ENCODE measurements at places on chromosomes 6 and 20.

- DNase-seq: no peak
These were observed 119.4 kb upstream of the PRND start for GRCh38 chr20:4602297-4602631.

GRCh38 chr6:117531346-117531745 lies 48.9 kb downstream of the DCBLD1 start:
- DNase-seq: no peak

GRCh38 chr20:40016392-40016791 lies 672.6 kb downstream of the MAFB start:
- no peak for DNase-seq

DNA sequence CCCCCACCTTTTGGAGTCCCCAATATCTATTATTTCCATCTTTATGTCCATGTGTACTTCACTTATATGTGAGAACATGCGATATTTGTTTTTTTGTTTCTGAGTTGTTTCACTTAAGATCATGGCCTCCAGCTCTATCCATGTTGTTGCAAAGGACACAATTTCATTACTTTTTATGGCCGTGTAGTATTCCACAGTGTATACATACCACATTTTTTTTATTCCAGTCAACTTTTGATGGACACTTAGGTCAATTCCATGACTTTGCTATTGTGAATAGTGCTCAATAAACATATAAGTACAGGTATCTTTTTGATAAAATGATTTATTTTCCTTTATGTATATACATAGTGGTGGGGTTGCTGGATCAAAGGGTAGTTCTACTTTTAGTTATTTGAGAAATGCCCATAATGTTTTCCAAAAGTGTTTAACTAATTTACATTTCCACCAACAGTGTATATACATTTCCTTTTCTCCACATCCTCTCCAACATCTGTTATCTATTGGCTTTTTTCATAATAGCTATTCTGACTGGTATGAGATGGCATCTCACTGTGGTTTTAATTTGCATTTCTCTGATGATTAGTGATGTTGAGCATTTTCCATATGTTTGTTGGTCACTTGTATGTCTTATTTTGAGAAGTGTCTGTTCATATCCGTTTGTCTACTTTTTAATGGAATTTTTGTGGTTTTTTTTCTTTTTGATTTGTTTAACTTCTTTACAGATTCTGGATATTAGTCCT lies 34.0 kb upstream of the COL10A1 start:
- DNase-seq: no peak

DNA sequence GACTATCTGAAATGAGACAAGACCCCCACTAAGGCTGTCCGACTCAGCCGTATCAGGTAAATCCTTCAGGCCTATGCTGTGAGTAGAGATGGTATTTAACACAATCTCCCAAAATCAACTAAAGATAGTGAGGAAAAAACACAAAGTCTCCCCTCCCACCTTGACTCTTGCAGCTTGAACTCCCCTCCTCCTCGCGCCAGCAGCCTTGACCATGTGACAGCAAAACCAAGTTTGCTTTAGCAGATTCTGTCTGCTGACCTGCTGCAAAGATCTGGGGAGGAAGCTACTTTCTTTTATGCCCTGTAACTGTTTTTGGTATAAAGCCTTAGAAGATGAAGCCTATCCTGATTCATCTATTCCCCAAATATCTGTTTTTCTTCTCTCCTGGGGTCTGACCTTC lies 509.5 kb downstream of the CDH26 start:
- no peak for DNase-seq

DNA sequence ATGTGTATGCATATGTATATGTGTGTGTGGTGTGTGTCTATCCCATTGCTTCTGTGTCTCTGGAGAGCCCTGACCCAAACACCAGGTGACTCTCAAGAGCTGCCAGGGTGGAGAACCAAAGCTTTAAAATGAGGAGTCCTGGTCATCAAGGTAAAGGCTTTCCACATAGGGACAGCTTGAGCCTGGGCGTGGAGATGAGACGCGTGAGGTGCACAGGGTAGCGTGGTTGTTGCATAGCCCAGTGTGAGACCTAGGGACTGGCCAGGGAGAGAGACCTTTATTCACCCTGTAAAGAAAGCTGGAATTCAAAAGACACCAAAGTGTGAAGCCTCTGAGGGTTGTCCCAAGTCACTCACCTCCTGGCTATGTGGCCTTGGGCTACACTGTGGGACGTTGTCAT lies 149.1 kb downstream of the SYCP2 start:
- DNase-seq: no peak

DNA sequence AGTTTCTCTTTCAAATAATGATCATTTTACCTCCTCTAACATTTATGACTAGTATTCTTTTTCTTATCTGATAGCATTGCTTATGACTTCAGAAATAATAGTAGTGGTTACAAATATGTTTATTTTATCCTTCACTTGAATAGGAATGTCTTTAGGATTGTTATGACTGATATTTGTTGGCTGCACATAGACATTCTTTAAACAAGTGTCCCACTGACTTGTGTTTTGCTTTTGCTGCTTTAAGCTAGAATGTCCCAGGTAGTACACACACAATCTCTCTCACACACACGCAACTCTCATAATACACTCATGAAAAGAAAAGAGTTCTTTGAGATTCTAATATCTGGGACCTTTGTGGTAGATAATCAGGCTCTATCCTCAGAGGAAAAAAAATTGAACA lies 21.6 kb downstream of the KIAA1586 start:
- DNase-seq: no peak

DNA sequence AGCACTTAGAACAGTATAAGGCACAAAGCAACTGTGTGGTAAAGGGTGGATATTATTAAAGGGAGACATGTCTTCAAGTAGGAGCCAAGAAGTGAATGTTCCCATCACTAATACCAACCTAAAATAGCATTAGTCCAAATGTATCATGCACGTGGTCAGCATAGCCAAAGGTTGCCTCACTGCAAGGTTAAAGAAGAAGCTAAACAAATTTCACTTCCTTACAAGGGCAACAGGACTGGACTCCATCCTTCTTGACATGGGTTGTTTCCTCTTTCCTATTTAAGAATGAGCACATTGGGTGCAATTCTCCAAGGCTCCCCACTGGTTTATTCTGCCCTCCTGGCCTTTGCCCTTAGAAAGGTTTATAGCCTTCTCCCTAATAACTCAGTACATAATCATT lies 186.7 kb downstream of the PHACTR1 start:
- DNase-seq: no peak

GRCh38 chr6:159074120-159074684 lies 29.4 kb upstream of the TAGAP start:
- no peak for DNase-seq

- no peak for DNase-seq
These were observed 23.2 kb upstream of the UNC93A start for GRCh38 chr6:167267921-167268401.

DNA sequence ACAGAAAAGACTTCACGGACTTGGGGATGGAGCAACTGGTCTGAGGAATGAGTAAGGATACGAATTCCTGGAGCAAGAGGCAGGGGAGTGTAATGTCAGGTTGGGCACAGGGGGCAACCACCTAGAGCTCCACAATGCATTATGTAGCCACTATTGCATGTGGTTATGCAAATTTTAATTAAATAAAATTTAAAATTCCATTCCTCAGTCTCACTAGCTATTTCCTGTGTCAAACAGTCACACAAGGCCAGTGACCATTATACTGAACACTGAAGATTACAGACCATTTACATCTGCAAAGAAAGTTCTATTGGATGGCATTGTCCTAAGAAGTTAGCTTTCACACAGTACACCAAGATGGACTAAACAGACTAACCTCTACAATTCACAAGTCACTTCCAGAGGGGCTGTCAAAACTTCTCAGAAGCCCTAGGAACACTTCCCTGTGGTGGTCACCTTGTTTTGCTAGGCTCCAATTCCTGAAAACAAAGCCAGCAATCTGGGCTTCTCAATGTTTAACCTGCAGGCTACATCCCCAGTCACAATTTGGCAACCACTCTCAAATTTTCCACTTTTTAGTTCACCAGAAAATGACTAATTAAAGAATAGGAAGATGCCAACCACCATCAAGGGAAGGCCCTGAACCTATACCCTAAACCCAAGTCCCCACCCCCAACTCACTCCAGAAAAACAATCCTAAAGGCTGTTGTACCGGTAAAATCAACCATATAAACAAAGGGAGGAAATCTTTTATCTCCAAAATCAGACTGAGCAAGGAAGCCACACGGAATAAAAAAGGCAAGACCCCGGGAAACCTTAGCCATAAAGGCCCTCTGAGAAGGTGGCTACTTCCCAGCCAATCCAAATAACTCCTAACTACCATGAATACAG lies 34.2 kb upstream of the C20orf203 start:
- DNase-seq: no peak

- DNase-seq: no peak
These were observed 15.8 kb downstream of the SPTLC3 start for GRCh38 chr20:13024596-13024995.

GRCh38 chr6:15253203-15254022 lies 7.5 kb downstream of the JARID2 start:
- no peak for DNase-seq

DNA sequence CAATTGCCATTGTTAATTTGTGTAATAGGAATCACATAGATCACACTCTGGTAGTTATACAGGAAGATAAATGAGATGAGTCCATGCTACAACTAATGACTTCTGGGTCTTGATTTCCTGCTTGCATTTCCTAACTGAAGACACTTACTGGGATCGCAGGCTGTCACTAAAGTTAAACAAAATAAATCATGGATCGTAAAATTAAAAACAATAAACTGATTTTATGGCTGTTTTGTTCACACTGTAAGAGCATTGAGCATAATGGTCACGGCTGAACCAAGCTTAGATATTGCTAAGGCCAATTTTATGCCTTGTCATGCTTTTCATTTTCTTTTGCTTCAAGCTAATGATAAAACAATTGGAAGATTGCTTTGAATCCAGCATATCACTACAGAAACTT lies 332.5 kb upstream of the CITED2 start:
- no peak for DNase-seq

DNA sequence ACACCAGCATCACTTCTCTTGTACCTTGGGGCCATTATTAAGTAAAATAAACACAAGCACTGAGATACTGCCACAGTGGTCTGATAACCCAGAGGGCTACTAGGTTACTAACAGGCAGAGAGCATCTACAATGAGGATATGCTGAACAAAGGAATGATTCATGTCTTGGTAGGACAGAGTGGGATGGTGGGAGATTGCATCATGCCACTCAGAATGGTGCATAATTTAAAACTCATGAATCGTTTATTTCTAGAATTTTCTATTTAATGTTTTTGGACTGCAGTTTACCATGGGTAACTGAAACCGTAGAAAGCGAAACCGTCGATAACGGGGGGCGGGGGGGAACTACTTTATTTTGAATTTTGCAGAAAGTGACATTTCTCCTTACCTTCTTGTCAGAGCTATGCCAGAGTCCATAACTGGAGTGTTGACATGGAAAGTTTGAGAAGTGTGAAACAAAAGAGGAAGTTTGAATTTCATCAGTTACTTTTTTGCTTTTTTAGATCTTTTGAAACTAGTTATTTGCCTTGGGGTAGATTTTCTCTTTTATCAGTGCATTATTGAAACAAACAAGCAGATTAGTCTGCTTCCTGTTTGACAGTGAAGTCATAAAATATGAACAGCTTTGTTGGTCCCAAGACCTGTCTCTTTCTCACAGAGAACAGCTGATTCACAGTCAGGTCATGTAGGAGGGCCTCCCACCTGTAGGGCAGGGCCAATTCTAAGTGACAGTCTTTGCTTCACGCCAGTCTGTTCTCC lies 124.9 kb downstream of the KLHL32 start:
- no peak for DNase-seq

GRCh38 chr20:58522666-58523065 lies 7.5 kb upstream of the APCDD1L start:
- DNase-seq: no peak

DNA sequence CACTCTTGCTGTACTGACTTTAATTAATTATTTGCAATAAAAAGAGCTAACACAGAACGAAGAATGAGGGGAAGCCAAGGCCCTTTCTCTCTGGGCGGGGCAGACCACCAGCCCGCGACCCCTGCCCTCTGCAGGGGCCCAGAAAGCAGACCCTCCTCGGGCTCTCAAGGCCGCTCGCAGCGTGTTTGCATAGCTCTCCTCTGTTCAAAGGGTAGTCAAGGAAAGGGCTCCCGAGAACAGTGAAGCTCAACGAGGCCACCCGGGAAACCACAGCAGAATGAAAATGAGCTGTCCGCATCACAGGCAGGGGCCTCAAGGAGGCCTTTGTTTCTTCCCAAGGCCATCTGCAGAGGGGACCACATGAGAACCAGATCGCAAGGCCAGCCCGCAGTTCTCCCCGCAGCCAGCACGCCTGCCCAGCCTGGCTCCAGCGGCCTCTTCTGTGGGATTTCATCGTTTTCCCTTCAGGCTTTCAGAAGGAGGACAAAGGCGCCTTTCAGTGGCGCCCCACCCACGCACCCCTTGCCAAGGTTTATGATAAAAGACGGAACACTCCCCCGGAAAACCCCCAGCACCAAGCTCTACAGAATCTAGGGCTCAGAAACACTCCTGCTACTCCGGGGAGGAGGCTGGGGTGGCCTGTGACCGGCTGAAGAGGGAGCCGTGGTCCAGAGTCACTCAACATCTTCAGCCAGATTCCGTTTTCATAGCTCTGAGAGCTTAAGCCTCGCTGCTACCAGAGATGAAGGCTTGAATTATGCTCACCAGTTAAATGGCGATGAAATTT lies 25.3 kb downstream of the ACSS1 start:
- DNase-seq: peak; percentile 76

GRCh38 chr6:56608332-56608731 lies 34.4 kb downstream of the DST start:
- DNase-seq: no peak

GRCh38 chr20:45649312-45649863 lies 18.3 kb upstream of the WFDC9 start:
- DNase-seq: no peak

DNA sequence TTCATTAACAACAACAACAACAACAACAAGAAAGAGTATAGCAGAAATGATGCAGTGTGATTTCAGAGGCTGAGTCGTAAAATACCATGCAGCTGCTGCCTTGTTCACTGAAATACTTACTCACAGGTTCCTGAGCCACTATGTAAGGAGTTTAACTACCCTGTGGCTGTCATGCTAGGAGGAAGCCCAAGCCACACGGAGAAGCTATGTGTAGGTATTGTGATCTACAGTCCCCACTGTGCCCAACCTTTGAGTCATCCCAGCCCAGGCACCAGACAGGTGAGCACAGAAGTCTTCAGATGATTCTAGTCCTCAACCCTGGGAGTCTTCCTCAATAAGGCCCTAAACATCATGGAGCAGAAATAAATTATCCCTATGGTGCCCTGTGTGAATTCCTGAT lies 14.6 kb upstream of the RALY start:
- no peak for DNase-seq

DNA sequence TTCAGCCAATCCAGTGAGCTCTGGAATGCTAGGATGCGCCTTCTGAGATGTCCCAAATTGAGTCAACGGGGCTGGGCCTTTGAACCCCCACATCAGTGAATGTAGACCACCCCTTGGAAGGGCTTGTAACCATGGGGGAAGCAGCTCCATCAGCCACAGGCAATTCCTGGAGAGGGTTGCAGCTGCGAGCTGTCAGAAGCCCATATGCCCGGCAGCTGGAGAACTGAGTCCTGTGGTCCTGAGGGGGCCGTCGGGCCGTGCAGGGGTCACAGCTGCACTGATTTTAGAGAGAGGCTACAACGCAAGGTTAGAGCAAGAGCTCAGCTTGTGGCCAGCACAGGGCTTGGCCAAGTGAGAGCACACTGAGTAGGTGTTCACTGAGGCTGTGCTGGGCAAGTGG lies 121.3 kb downstream of the TOX2 start:
- DNase-seq: no peak

Measured in ovary (tissue), 10 donors.